Prostate gland (tissue), 2 donors: ENCODE measurements at places on chromosomes 7 and 10.

- DNase-seq = no peak
Observed at GRCh38 chr7:120400806-120401455, 128.0 kb downstream of the KCND2 start.

- no peak for DNase-seq
Observed at GRCh38 chr7:83475420-83475819, 173.5 kb downstream of the SEMA3E start.

GRCh38 chr10:70364772-70365091, 17.7 kb downstream of the LRRC20 start:
- no peak for DNase-seq

- DNase-seq = no peak
Observed at GRCh38 chr7:74217455-74218342, 7.9 kb downstream of the LAT2 start.

- DNase-seq = no peak
Observed at GRCh38 chr7:450036-450435, 69.6 kb downstream of the PDGFA start.

- DNase-seq = no peak
Observed at GRCh38 chr7:134729895-134730294, 49.5 kb upstream of the CALD1 start.

DNA sequence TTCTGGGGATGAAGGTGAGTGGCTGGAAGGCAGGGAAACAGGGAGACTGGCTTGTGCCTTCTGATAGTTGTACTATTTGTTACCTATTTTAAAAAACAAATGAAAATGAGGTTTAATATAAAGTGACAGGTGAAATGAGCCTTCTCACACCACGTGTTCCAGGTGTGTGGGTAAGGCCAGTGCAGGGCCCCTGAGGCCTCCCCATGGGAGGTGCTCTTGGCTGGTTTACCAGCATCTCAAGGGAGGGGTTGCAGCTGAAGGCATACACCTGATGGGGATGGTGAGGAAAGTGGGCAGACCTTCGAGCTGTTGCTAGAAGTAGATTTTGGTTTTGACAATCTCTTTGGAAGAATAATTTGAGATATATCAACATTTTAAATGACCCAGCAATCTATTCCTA, 103.6 kb downstream of the ARHGAP22 start:
- no peak for DNase-seq

DNA sequence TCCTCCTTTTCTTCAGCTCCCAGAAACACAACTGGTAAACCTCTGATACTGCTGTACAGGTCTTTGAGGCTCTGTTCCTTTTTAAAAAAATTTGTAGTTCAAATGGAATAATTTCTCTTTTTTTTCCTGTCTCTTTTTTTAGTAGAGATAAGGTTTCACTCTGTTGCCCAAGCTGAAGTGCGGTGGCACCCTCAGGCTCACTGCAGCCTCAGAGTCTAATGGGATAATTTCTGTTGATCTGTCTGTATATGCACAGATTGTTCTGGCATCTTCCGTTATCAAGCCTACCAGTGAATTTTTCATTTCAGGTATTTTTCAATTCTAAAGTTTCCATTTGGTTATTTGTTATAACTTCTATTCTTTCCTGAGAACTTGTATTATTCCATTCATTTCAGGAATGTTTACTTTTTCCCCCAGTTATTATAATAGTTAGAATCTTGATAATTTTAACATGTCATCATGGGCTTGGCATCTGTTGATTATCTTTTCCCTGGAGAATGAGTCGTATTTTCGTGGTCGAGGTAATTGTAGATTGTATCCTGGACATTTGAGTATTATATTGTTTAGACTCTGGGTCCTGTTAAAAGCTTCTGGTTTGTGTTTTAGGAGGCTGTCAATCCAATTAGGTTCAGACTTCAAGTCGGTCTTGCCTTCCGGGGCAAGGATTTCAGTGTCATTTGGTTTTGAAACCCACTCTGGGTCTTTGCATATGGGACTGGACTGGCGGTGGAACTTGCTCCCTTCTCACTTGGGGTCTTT, 24.5 kb downstream of the CRCP start:
- DNase-seq = no peak

DNA sequence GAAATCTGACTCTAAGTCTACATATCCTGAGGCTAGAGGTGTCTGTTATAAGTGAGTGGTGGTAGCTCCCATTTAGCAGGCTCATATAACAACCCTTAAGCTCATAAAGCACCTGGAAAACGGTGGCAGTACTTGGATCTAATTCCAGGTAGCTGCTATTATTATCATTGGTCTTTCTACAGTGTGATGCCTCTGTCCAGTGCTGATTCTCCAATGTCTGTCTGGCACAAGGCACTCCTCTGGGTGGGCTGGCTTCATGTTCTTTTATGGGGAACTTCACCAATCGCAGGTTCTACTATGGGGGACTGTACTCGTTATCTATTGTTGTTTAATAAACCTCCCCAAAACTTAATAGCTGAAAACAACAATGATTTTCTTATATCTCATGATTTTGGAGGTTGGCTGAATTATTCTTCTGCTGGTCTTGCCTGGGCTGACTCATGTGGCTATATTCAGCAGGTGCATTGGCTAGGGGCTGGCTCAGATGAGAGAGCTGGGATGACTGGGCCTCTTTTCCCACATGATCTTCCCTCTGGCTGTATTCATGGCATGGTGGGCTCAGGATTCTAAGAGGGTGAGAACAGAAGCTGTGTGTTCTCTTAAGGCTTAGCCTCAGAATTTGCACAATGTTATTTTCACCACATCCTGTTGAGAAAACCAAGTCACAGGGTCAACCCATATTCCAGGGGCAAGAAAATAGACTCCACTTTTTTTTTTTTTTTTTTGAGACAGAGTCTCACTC, 93.0 kb upstream of the PCGF5 start:
- DNase-seq = no peak

GRCh38 chr7:115763347-115763746, 267.2 kb downstream of the TFEC start:
- DNase-seq = no peak

- no peak for DNase-seq
Observed at GRCh38 chr10:125441151-125441550, 241.8 kb downstream of the TEX36 start.

GRCh38 chr7:138138244-138138643, 62.0 kb downstream of the AKR1D1 start:
- DNase-seq = no peak
